Myocyte (in vitro differentiated cells): ENCODE measurements at places on chromosomes 4 and X. TPM values are rescaled to one million over a fixed set of nuclear protein-coding genes. Genes with fewer than 3 reads are reported as not detected.

LRIT3 gene
- total RNA-seq, result 0.03 TPM in 1 of 2 replicates, not detected in the other

PDE5A gene
- 0.91 and 1.6 TPM in 2 replicates for total RNA-seq

AGA gene
- total RNA-seq, result 3.5 and 6.6 TPM in 2 replicates

GABRB1 gene
- total RNA-seq, result not detected in 2 replicates

CCKAR gene
- 0.19 TPM in 1 of 2 replicates, not detected in the other for total RNA-seq

GRCh38 chr4:16893141-16893651 lies 5.2 kb downstream of the LDB2 start:
- no peak for DNase-seq

GRCh38 chr4:67723949-67724348 lies 23.0 kb upstream of the UBA6 start:
- no peak for DNase-seq

- DNase-seq, result no peak
Observed at GRCh38 chr4:7313347-7313811, 121.0 kb downstream of the SORCS2 start.

- DNase-seq, result peak; percentile 12
Observed at GRCh38 chr4:137635108-137635507, 102.8 kb upstream of the PCDH18 start.
